ENCODE measurements at places on chromosomes 3 and 15.

GRCh38 chr15:45307230-45307924, 55.3 kb downstream of the SLC28A2 start:
- no peak for DNase-seq

- no peak for DNase-seq
Observed at GRCh38 chr3:46632792-46633191, 20.5 kb downstream of the FAM240A start.

GRCh38 chr3:195441476-195441991, 1.3 kb downstream of the ACAP2 start:
- no peak for DNase-seq

DNA sequence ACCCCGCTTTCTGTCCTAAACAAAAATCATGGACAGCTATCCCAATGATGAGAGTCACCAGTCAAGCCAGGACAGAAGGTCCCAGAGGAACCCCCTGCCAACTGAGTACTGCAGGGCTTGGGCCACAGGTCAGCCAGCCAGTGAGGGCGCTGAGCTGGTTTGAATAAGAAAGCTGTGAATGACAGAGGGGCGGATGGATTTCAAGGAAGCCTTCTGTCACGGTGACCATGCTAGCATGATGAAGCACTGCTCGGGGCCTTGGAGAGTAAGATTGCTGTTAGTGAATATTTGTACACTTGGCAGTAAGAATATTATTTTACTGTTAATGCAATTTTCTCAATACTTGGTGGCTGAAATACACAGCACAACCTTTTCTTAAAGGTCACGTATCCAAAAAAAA, 734.0 kb upstream of the NR2F2 start:
- DNase-seq, result peak; percentile 76

Measured in endodermal cell (in vitro differentiated cells).